ENCODE measurements at places on chromosomes 7 and 10.

DNA sequence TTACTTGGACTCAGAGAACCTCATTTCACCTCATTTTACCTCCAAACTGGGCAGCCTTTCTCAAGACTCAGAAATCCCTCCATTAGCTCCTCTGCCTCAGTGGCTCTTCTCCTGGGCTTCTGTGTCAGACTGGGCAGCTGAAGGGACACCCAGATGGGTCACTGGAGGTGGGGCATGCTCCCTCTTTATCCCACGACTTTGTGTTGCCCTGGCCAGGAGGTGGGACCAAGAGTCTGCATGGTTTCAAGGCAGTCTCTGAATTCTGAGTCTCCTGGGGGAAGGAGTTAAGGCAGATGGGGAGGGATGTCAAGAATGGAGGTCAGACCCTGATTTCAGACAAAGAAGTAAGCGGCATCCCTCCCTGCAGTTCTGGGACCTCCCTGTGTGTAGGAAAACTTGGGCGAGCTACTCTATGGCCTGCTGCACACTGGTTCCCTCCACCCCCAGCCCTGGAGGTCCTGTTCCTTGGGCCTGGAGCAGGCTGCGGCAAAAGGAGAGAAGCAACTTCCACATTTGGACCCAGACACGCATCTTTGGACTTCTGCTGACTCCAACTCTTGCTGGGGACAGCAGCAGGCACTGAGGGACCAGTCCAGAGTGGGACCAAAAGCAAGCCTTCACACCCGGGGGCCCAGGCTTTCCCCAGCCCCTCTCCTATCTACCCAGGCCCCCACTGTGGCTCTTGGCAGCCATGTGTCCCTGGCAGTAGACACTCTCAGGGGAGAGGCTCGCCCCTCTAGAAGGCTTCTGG is 10.8 kb downstream of the POLL start:
- DNase-seq: no peak

- DNase-seq: no peak
Observed at GRCh38 chr7:141442781-141443180, 108.4 kb upstream of the AGK start.

DNA sequence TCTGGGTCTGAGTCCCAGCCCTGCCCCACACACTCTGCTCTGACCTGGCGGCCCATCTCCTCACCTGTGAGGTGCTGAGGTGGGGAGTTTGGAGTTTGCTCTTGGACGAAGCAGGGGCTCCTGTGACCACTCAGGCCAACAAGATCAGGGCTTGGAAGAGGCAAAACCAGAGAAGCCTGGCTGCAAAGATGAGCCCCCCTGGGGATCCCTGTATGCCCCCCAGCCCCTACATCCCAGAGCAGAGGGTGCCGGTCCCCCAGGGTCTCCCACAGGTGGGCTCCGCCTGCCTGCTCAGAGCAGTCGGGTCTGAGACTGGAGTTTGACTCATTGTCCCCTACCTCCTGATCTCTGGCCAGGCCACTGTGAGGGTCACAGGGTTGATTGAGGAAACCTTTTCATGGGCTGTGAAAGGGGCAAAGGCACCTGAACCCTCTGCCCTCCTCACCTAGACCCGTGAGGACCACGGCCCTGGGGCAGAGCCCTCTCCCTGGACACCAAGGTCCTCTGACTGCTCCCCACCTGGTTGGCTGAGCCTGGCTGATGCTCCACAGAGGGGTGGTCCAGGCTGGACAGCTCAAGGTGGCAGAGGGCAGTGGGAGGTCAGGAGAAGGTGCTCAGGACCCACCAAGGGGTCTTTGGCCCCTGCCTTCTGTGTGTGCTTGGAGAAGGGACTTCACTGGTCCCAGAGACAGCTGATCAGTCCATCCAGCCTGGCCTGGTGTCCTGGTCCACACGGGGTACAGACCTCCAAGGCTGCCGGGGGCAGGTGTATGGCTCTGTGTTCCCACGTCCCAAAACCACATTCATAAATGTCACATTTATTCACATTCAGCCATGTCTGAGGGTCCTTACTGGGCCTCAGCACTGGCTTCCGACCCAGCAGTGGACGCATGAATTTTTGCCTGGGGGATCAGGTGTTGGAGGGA is 9.1 kb upstream of the SCART1 start:
- DNase-seq: no peak

DNA sequence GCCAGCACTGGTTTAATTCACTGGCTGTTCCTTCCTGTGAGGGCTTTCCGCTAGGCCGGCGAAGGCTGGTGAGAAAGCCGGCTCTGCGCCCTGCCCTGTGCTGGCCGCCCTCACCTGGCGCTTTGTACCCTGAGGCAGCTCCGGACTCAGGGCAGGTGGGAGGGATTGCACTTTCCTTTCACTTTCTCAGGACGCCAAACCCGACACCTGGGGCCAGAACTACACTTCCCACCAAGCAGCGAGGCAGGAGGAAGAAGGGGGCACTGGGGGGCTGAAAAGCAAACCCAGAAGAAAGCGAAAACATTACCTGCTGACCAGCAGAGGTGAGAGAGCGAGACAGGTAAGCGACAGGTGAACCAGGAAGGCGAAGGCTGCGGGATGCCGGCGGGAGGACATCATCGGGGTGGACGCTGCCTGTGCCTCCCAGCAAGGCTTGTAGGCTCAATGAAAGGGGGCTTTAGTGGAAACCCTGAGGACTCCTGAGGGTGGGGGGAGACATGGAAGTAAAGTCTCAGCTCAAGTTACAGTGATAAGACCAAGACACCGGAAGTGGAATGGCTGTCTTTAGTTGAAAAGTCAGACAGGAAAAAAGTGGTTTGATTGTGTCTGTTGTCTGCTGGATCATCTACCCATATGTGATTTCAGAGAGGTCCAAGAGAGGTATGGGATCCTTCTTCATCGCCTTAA is at the start of gene RAB19:
Gene RAB19, plus strand, starts transcription at position 181 of the 687 bp plus-strand sequence. CDS start 3,589 bp downstream, outside the sequence.
- DNase-seq: no peak

GRCh38 chr7:79855172-79855571 is 279.5 kb upstream of the GNAI1 start:
- DNase-seq: no peak

GRCh38 chr10:33125522-33126517 is 167.8 kb upstream of the ITGB1 start:
- DNase-seq: no peak

DNA sequence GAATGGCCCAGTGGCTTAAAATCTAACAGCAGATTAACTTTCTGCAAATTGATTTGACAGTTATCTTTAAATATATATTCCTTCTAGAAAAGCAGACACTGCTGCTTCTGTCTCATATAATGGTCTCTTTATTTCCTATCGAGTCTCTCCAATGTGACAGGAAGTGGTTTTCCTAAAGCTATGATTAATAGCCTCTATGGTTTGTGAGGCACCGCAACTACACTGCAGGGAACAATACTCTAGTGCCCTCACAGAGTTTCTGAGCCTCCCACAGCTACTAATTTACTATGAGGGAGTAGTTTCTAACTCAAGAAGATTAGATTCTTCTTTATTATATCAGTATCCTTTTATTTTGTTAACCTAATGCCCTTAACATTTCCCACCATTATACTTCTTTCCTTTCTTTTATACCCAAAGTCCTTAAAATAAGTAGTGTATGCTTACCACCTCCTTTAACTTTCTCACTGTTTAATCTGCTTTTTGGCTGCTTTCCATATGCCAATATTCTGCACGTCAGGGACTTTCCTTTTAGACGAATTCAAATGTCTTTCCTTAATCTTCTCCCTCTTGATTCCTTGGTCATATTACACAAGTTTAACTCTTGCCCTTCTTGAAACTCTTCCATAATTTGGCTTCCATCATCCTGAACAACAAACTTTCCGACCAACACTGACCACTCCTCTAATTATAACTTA is 23.8 kb upstream of the AHR start:
- DNase-seq: no peak

- DNase-seq: no peak
Observed at GRCh38 chr10:16787361-16787791, 29.8 kb downstream of the RSU1 start.

- no peak for DNase-seq
Observed at GRCh38 chr10:31263903-31264302, 55.1 kb upstream of the ZEB1 start.

DNA sequence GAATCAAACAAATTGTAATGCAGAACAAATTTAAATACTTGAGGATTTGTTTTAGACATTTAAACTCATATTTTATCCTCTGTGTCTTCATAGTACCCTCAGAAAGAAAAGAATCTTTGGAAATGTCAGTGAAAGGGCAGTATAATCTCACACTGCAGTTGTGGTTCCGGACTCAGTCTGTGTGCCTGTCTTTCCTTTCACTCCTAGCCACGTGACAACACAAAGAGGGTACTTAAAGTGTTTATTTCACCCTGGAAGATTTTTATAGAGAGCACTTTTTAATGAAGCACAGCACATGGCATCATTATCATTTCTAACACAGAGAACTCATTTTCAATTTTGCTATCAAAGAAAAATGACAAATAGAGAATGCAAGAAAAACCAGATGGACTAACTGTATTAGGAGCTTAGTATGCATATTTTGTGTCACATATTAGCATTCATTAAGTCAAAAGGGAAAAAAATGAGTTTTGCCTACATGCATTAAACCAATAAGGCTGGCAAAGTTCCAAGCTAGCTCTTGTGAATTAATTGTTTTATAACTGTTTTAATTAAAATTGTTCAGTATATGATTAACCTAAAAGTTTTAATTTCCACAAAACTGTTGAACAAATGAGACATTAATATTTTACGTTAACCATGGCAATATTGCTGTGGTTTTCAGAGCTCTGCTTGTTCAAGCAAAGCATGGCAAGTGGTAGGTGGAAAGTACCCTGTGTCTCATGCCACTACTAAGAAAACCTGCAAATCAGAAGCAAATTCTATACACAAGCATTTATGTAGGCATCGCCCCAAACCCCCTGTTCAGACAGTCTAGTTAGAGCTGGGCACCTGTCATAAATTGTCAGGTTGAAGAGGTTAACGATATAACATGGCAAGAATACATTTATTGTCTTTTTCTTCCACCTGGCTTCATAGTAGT is 65.9 kb downstream of the AUTS2 start:
- no peak for DNase-seq

- DNase-seq: no peak
Observed at GRCh38 chr10:34169677-34170076, 645.4 kb downstream of the PARD3 start.

GRCh38 chr7:124752310-124752709 is 13.3 kb downstream of the GPR37 start:
- peak; percentile 24 for DNase-seq

DNA sequence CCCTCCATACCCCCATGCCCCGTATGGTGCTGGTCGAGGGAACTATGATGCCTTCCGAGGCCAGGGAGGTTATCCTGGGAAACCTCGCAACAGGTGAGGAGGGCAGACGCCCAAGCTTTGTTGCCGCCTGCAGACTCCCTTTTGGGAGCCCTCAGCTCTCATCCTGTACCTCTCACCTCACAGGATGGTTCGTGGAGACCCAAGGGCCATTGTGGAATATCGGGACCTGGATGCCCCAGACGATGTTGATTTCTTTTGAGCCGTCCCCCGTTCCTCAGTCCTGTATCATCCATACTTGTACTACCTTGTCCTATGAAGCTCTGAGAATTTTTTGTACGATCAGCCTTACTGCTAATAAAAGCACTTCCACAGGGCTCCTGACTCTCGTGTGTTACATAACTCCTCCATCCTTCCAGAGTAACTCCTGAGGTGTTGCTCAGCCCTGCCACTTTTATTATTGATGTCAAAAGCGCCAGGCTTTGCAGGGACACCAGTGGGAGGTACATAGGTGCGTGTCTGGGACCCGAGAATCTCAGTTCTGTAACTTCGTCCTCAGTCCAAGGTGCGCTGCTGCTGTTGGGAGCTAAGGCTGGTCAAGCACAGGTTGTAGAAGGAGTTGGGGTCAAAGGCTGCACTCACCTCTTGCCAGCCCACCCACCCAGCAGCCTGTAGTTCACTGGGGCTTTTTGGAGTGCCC is 1.1 kb downstream of the UFSP1 start:
- DNase-seq: no peak

- DNase-seq: no peak
Observed at GRCh38 chr7:38191791-38192190, 13.7 kb downstream of the STARD3NL start.

- no peak for DNase-seq
Observed at GRCh38 chr7:123271231-123271630, 71.5 kb upstream of the SLC13A1 start.

GRCh38 chr10:123512901-123513775 is 153.0 kb upstream of the GPR26 start:
- DNase-seq: no peak

DNA sequence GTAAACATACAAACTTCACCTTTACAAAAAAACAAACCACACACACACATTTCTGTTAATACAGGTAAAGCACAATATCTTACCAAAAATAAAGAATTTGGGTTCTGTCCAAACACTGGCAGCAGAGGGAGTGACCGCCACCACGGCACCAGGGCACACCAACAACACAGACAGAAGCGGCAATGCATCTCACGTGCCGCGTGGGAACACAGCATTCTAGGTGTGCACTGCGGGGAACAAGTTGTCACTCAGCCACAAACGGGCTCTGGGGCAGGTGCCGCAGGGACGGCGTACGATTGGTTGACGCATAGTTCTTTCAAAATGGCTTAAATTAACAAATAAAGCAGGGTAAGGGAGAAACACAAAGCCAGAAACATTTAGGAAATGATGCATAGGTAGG is 22.3 kb downstream of the PDGFA start:
- no peak for DNase-seq

- DNase-seq: no peak
Observed at GRCh38 chr7:45165857-45166256, 8.3 kb downstream of the RAMP3 start.

- DNase-seq: no peak
Observed at GRCh38 chr10:15859509-15859905, 800 bp downstream of the MINDY3 start.

DNA sequence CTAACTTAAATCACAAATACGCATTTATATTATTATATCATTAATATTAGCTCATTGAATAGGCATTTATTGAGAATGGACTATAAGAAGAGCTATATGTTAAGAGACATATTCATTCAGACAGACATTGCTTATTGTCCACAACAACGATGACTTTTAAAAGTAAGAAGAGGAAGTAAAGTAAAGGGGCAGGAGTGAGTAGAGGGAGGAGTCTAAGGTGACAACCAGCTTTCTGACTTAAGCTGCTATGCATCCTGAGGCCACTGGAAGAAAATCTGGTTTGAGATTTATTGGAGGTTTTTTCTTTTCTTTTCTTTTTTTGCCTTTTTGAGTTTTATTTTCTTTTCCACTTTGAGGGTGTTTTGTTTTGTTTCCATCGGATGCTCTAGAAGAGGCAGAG is 723.5 kb downstream of the GRM8 start:
- no peak for DNase-seq

DNA sequence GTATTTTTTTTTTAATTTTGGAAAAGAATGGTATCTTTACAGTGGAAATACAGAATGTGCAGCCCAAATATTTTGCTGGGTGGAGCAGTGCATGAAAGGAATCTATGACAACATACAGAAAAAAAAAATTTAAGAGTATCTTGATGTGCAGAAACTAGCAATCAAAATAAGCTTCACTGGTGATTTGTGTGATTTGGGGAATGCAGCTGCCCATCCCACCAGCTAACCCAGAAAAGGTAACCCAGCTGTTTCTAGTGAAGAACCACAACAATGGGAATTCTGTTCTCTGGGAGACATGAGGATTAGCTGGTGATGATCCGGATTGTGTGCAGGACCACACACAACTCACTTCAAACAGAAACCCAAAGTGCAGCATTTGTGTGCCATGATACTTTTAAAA is 375.5 kb downstream of the SEMA3D start:
- DNase-seq: no peak

Data from hepatic stellate cell (primary cell).